Ascending aorta (tissue), 2 donors: ENCODE measurements at places on chromosomes 3 and 15. TPM values are rescaled to one million over a fixed set of nuclear protein-coding genes. Genes with fewer than 3 reads are reported as not detected.

C3orf22 gene
- not detected for total RNA-seq

SPESP1 gene
- 6.1 TPM for total RNA-seq

- no peak for DNase-seq
These were observed 28.7 kb downstream of the MRPL3 start for GRCh38 chr3:131474115-131474514.

DNA sequence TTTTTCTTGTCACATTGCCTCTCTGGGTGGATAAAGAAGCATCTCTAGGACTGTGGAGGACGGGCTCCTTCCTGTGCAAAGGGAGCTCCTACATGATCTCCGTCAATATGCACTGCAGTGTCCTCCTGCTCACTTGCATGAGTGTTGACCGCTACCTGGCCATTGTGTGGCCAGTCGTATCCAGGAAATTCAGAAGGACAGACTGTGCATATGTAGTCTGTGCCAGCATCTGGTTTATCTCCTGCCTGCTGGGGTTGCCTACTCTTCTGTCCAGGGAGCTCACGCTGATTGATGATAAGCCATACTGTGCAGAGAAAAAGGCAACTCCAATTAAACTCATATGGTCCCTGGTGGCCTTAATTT lies 478 bp downstream of the GPR15 start:
- no peak for DNase-seq

BOC gene
- total RNA-seq, result 31.3 TPM

STRIT1 gene
- total RNA-seq, result not detected

DNA sequence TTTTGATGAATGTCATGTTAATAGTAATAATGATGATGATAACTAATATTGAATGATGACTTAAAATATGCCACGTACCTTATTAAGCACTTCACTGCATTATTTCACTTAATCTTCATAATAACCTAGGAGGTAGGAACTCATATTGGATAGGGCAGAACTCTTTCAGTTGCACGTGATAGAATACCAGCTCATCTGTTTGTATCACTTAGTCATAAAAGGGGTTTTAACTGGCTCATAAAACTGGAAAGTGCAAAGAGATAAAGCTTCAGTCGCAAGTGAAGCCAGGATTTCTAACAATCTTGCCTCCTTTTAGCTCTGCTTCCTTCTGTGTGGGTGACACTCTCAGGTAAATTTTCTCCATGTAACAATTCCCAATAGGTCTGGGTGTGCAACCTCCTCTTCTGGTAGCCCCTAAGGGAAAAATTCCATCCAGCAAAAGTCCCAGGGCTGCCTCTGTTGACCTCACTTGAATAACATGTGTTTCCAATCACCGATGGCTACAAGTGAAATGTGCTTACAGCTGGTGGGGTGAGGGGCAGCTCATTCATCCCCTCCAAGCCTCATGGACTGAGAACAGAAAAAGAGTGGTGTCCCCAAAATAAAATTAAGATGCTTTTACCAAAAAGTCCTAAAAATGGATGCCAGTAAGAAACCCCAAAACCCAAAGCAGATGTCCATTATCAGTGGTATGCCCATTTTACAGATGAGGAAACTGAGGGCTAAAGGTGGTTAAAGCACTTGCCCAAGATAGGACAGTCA lies 9.3 kb downstream of the GXYLT2 start:
- no peak for DNase-seq

DNA sequence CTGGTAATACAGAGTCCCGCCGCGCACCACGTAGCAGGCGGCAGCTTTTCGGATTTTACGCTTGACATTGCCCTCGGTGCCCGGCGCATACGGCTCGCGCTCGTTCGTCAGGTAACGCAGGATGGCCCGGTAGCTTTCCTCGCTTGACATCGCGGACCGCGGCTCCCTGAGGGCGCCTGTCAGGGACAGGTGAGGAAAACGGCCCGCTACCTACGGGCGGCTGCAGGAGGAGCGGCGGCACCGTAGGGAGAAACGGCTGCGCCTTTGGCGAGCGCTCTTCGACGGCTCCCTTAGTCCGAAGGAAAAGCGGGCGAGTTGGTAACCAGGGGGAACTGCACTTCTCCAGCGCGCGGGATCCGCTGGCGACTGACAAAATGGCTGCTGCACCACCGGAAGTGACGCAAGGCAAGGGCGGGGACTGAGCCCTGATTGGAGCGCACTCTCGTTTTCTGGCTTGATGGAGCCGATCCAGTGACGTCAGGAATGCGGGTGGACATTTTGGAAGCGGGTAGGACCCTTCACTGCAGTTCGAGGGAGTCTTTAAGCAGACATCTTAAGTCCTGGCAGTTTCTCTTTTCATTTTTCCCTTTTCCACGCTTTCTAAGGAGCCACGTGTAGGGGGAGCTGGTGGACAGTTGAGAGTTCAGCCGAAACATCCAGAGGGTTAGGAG lies at the start of gene ZBTB11:
TSS of gene ZBTB11 (minus strand) at position 368 of the 671 bp plus-strand sequence. CDS start at position 150, 218 bp downstream.
- DNase-seq, result peak; percentile 100

- DNase-seq, result peak; percentile 9
These were observed 601 bp downstream of the ACTL6A start for GRCh38 chr3:179563271-179563783.

DNA sequence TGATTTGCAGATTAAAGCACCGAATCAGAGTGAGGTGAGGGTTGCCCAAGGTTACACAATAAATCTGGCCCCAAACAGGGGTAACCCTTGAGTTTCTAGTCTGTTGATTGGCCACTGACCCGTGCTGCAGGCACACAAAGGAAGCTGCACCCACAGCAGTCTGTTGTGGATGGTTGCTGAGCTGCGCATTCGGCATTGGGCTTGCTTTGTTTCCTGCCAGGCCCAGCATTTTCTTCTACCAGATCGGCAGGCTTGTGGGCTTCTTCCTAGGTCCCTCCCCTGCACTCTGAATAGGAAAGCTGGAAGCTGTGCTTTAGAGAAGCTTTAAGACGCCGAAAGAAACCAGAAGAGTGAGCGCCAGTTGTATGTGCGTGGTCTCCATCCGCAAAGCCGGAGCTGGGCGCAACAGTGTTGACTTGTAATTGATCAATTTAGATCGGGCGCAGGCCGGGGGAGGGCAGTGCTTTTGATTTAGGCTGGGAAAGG lies 12.1 kb downstream of the B3GNT5 start:
- no peak for DNase-seq

ZDHHC19 gene
- total RNA-seq, result not detected

GRCh38 chr15:72199721-72200212 lies 2.2 kb upstream of the GRAMD2A start:
- DNase-seq, result peak; percentile 28

- DNase-seq, result no peak
These were observed 87.6 kb downstream of the BDH1 start for GRCh38 chr3:197468167-197468566.

GRCh38 chr15:101504373-101504772 lies 14.9 kb upstream of the PCSK6 start:
- peak; percentile 16 for DNase-seq

DNA sequence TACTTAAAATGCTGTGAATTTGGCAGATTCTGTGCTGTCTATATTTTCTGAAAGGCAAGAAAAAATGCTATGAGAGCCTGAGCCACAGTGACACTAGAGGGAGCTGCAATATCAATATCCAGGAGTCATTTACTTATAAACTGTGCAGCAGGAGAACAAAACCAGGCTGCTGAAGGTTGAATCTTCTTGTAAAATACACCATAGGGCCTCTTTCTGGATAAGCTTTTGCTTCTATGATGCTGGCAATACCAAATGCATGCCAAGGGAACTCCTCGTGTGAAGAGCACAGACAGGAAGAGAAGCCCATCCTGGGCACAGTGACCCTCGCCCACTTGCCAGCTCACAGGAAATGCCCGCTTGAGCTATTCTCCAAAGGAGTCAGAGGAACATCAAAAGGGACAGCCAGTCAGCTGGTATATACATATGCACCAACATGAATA lies 48.0 kb upstream of the TSPAN3 start:
- DNase-seq, result peak; percentile 67

GRCh38 chr15:71043373-71043772 lies 71.9 kb upstream of the THSD4 start:
- DNase-seq, result no peak

TNFSF10 gene
- total RNA-seq, result 89.8 TPM

DNA sequence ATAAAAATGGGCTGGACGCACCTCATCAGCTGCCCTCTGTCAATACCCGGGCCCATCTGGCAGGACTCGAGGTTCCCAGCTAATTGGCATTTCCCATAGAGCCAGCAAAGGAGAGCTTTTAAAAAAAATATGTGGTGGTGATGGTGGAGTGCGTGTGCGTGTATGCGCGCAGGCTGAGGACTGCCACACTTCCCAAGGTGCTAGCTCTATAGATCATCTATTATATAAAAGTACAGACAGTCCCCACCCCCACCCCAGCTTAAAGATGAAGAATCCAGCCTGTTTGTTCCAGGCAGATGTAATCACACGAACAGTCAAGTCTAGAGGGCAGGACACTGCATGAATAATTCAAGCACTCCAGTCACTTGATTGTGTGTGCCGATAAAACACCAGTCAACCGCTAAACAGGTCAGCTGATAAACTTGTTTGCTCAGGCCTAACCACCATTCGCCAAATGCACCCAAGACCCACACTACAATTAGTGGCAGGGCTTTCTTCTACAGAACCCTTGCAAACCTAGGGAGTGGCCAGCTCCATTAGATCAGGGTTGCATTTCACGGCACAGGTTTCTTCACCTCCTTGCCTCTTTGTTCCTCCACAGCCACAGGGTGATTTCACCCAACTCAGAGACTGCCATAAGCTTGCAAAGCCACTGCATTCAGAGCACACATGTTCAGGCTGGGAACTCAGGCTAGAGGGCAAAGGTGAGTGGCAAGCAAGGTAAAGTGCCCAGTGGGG lies 5.8 kb downstream of the TLE3 start:
- DNase-seq, result no peak

DNA sequence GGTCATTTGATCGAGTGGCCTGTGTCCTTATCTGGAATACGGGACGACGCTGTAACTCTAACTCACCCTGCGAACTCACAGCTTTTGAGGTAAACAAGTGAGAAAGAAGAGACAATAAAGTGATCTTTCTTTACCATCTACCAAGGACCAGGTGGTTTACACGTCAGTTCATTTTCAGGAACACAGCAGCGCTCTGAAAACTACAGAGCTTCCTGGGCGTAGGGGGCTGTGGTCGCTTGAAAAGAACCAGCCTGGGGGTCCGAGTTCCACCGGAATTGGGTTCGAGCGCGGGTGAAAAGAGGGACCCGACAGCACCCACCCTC lies 357 bp downstream of the KIAA1143 start:
- DNase-seq, result no peak

- DNase-seq, result no peak
These were observed 646.0 kb downstream of the TUSC7 start for GRCh38 chr3:117355566-117355965.

CELF6 gene
- not detected for total RNA-seq

DNA sequence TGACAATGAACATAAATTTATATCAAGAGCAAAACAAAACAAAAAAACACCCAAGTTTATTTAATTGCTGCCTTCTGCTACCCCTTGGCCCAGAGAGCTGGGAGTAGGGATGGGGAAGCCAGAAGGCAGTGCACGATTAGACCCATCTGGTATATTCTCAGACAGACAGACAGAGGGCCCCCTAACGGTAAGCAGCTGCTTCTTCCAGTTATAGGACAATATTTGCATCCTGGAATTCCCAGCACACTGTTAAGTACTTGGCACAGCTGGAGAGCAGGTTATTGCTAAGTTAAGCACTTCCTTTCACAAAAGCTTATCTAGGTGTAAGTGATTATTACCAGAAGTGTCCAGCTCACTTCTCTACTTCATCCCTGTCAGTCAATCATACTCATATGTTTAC lies 39.3 kb downstream of the C2CD4B start:
- DNase-seq, result no peak
